NCI-H1694 (cell line): ENCODE measurements at places on chromosomes 1 and 21.

DNA sequence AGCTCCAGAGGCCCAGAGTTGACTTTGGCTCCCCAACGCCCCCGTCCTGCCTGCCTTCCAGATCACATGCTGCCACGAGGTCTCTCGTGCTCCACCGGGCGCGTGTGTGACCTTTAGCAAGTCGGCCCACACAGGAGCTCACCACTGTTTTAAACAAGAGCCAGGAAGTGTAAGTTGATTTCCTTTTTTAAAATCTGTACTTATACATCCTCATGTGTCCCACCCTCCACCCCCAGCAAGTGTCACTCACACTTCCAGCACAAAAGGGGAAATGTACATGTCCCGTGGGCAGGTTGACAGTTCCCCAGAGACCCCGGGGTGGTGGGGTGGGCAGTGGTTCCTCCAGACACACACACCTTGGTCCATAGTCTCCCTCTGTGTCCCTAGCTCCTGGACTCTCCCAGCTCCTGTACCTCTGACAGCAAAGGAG lies 84.4 kb downstream of the STUM start:
- DNase-seq: no peak

DNA sequence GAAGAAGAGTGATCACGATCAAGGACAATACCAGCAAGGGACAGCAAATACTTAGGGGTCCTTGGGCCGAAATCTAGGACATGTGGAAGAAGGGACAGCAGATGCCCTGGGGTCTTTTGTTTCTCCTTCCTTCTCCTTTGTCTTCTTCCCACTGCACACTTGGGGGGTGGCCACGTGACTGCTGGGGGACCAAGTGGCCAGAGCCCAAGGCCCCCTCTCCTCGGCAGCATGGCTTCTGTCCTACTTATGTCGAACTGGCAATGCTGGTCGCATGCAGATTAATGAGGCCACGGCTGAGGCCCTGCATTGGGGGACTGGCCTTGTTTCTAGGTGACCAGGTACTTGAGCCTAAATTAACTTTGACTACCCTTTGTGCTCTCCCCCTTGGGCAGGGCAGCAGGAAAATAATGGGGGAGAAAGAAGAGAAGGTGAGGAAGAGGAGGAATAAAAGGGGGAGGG lies 83.0 kb downstream of the GRIK3 start:
- no peak for DNase-seq

DNA sequence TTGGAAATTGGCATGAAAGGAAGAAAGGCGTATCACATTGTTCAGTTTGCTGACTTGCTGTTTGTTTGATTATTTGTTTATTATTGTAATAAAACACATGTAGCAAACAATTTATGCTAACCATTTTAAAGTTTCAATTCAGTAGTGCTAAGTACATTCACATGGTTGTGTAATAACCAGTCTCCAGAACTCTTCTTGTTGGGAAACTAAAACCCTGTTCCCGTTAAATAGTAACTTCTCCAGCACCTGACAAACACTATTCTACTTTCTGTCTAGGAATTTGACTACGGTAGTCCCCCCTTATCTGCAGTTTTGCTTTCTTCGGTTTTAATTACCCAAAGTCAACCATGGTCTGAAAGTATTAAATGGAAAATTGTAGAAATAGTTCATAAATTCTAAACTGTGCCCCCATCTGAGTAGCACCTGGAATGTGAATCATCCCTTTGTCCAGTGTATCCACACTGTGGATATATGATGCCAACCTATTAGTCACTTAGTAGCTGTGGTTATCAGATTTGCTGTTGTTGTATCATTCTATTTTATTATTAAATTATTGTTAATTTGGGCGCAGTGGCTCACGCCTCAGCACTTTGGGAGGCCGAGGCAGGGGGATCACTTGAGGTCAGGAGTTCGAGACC lies 5.5 kb downstream of the MORC3 start:
- DNase-seq: no peak

DNA sequence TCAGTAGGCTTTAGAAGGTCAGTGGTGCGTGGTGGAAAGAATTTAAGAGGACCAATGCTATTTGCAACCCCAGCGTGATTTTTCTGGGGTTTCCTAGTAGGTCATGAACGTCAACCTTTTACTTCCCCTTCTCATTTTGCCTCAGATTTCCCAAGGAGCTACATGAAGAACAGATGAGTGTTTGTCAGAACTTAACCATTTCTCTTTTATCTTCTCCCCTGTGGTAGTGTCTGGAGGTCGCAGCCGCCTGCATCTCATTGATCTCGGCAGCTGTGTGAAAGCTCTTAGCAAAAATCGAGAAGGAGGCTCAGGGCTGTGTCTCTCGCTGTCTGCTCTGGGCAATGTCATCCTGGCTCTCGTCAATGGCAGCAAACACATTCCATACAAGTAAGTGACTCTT lies 491.1 kb downstream of the KIF26B start:
- no peak for DNase-seq

DNA sequence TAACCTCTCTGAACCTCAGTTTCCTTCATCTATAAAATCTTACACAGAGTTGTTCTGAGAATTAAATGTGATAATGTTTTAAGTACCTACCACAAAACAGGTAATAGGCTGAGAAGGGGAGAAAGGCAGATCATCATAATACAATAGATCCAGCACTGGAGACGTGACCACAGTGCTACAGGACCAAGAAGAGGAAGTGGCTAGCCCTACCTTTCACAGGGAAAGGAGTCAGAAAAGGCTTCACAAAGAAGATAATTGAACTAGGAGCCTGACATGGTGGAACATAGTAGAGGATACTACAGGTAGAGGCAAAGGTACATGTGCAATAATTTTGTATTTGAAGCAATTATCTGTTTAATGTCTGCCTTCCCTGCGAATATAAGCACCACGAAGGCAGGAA lies 45.1 kb downstream of the ERI3 start:
- no peak for DNase-seq

DNA sequence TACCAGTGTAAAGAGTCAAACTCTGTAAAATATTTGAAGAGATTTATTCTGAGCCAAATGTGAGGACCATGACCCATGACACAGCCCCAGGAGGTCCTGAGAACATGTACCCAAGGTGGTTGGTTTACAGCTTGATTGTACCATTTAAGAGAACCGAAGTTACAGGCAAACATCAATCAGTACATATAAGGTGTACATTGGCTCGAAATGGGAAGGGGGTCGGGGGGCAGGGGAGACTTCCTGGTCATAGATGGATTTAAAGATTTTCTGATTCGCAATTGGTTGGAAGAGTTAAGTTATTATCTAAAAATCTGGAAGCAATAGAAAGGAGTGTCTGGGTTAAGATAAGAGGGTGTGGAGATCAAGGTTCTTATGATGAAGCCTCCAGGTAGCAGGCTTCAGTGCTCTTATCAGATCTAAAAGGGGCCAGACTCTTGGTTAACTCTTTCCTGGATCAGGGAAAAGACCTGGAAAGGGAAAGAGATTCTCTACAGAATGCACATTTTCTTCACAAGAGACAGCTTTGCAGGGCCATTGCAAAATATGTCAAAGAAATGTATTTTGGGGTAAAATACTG lies 47.5 kb upstream of the NTPCR start:
- no peak for DNase-seq

- DNase-seq: no peak
Measured at GRCh38 chr21:46069719-46070279, 28.1 kb upstream of the COL6A2 start.

DNA sequence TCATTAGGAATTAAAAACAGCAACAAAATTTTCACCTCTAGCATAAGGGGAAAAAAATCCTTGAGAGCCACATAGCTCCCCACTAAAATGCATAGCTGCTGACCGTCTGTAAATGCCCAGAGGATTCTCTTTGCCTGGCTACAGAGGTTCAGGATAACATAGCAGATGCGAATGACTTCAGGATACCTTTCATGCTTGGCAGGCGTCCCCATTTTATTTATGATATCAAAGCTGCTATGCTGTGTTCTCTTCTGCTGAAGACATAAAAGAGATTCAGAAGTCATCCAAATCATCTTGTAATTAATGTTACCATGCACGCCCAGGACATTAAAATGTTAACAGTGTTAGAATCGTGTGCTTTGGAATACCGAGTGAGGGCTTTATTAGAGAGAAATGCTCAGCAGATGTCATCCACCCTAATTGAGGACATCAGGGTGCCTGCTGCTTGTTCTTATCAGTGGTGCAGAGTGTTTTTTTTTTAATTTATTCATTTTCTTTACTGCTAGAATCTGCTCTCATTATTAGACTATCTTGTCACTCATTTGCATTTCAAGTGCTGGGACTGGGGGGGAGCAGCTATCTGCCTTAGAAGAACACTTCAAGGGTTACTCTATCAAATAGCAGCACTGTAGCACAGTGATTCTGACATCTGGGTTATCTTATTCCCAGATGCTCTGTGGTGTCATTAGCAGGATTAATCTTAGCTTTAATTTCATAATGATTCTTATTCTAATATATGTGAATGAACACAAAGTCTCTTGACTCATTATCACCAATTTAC lies 139.5 kb downstream of the ZNF326 start:
- peak; percentile 65 for DNase-seq
